ENCODE measurements at places on chromosomes 16 and 17.

DNA sequence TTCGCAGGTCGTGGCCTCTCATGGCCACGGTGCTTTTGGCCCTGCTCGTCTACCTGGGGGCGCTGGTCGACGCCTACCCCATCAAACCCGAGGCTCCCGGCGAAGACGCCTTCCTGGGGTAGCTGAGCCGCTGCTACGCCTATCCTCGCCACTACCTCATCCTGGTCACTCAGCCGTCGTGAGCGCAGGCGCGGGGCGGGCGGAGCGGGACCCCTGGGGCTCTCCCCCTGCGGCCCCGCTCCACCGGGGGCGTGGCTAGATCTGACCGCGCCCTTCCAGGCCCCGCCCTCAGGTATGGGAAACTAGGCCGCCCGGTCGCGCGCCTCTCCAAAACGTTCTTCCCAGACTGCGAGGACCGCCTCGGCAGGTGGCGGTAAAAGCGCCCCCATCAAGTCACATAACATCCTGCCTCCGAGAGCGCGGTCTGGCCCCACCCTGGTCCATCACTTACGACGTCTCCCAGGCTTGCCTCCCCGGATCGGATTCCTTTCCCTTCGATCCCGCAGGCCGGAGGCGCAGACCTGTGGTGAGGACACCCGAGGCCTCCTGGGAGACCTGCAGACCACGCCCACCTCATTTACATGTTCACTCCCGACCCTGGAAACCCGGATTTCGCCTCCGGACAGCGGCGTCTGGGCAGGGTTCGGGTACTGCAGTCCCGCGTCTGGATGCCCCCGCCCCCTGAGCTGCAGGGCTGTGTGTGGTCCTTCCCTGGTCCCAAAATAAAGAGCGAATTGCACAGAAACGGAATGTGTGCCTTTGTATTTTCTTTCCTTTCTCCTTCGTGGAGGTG is 91.5 kb upstream of the TMEM97 start:
- no peak for DNase-seq

GRCh38 chr17:4788807-4789700 is at the start of gene GLTPD2:
TSS of gene GLTPD2 (plus strand) at chr17:4788964. CDS start at chr17:4789012, 48 bp downstream.
- no peak for DNase-seq

DNA sequence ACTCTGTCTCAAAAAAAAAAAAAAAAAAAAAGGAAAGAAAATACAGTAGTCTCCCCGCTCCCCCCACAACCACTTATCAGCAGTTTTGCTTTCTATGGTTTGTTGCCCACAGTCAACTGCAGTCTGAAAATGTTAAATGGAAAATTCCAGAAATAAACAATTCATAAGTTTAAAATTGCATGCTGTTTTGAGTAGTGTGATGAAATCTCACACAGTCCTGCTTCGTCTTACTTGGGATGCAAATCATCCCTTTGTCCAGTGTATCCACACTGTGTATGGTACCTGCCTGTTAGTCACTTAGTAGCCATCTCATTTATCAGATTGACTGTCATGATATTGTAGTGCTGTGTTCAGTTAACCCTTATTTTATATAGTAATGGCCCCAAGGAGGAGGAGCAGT is 41.5 kb downstream of the NF1 start:
- DNase-seq, result no peak

DNA sequence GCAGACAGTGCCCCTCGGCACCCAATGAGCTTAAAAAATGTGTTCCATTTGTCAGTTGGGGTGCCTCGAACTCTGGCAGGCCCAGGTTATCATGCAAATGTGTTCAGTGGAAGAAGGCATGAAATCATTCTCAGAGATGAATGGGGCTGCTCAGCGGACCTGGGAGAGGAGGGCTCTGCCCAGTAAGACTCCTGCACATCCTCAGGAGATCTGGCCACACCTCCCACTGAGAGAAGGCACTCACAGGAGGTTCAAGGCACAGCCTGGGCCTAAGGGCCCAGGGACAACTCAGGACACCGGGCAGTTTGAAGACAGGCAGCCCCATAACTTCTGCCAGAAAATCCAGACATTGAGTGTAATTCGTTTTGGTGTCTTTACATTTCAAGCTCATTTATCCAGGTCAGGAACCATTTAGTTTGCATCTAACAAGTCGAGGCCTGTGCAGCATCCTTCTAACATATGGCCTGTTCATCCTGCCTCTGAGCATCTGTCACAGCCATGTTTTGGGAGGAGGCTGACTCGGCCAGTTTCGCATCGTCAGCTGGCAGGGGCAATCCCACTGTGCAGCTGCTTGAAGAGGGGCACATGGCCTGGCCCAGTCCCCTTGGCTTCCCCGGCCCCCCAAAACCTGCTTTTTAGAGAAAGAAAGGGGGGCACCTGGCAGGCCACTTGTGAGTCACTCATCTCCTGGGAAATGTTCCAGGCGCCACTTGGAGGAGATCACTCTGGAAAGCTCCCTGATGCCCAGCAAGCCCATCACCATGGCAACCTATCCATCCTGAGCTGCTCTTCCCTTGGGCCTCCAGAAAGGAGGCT is 31.2 kb upstream of the BCAR1 start:
- DNase-seq, result no peak

DNA sequence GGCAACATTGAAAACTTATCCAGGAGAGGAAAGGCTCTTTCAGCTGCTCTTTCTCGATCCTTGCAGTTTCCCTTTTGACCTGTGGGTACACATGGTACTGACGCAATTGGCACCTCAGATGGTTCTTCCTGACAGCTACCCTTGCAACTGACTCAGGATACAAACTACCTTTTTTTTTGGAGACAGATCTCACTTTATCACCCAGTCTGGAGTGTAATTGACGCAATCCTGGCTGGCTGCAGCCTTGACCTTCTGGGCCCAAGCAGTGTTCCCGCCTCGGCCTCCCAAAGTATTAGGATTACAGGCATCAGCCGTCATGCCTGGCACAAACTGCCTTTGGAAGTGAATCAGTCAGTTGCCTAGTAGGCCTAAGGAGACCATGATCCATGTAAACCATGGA is 607.2 kb downstream of the WWOX start:
- no peak for DNase-seq

- DNase-seq, result no peak
Observed at GRCh38 chr17:63476459-63476853, 405 bp upstream of the ACE start.

- no peak for DNase-seq
Observed at GRCh38 chr17:81803728-81804558, at the start of gene GCGR. TSS of gene GCGR (plus strand) at chr17:81804150. CDS start at chr17:81809019, 4,869 bp downstream.

DNA sequence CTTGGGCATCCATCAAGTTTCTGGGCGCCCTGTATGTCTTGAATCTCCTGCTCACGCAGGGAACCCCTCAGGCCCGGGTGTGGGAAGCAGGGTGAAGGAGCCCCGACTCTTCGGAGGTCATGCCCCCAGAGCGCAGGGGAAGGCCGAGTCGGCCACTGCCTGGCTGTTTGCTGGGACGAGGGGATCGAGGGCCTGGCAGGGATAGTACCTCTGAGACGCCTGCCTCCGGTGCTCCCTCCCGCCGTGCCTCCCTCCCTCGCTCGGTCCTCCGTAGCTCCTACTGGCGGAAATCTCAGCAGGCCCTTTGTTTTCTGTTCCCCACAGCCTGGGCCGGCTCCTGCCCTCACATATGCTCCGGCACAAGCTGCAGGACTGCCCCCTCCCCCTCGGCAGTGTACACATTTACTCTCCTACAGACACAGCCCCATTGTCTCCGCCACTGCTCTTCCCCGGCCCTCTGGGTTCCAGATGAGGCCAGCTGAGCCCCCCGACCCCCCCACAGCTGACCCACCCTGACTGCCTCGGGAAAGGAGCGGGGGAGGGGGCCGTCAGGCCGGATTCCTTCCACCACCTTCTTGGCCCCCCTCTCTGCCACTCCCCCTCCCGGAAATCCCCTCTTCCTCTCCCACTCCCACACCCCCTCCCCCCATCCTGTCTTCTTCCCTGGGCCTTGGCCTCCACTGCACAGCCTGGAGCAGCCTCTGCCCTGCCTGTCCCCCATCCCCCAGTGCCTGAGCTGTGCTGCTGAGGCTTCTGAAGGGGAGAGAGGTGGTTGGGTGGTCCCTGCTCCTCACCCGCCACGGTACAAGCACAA is 1.4 kb downstream of the TRAF4 start:
- no peak for DNase-seq

- DNase-seq, result no peak
Observed at GRCh38 chr17:12415031-12415430, 250.7 kb upstream of the MYOCD start.

DNA sequence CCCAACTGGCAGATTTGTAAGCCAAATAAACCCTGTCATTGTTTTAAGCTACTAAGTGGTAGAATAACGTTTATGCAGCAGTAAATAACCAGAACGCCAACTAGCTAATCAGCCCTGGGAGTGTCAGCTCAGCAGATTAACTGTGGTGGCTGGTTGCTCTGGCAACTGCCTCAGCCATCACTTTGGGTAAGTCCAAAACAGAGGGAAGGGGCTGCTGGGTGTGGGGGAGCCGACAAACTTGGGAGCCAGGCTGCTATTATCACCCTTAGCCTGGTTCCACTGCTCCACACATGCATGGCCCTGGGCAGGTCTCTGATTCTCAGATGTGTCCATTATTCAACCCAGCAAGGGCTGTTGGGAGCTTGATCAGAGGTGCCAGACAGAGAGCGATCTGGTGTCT is 22.2 kb upstream of the RHOT1 start:
- DNase-seq, result no peak

DNA sequence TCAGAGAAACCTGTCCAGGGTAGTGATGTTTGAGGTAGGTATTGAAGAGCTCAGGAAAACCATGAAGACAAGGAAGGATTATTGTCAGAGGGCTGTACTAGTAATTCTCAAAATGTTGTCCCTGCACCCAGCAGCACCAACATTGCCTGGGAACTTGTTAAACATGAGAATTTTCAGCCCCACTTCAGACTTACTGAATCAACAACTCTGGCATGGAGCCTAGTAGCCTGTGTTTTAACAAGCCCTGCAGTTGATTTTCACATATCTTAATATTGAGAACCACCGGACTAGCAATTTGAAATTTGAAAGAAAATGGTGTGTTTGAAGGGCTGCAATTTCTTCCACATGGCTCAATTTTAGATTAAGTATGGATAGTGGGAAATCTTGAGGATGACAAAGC is 2.8 kb upstream of the KIF2B start:
- no peak for DNase-seq

GRCh38 chr16:75497558-75497957 is 2.3 kb upstream of the CHST6 start:
- DNase-seq, result no peak

- no peak for DNase-seq
Observed at GRCh38 chr17:67868176-67868575, 42.9 kb downstream of the BPTF start.

GRCh38 chr17:34434052-34434451 is 71.0 kb upstream of the CCL1 start:
- DNase-seq, result no peak

DNA sequence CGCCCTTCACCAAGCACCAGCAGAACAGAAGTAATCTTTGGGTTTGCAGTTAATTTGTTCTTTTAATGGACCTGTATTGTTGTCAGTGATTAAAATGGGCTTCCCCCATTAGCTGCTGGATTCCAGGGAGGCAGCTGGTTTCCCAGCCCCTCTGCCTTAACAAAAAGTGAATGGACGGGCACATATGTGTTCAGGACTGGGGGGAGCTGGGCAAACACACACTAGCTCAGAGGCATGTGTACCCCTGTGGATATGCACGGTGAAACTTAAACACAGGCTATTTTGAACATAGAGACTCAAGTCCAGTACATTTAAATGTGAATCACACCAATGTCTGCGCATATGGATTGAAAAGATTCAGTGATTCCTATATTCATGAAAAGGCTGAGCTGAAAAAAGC is 25.5 kb upstream of the TMEM132E start:
- no peak for DNase-seq

GRCh38 chr17:1720856-1721386 is 3.6 kb upstream of the WDR81 start:
- DNase-seq, result no peak

DNA sequence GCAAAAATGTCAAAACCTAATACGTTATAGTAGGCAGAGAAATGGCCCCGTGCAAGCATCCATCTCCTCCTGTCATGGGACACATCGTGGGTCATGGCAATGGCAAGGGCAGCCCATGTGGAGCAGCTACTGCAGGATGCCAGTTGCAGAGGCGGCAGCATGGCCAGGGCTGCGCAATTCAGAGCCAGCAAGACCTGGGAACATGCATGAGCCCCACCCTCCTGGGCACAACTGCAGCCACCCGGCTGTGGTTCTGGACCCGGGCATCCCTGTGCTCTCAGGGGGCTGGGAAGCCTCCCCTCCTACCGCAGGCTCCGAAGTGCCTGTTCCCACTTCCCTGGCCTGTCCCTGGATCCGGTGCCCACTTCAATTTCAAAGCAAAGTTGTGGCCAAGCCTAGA is 203.6 kb downstream of the CPPED1 start:
- DNase-seq, result no peak

Data from pulmonary artery endothelial cell (primary cell).